ENCODE measurements at places on chromosomes 16 and 17.

GRCh38 chr17:15233022-15233805, 31.9 kb downstream of the PMP22 start:
- DNase-seq: no peak

GRCh38 chr17:68482576-68483041, 25.3 kb upstream of the WIPI1 start:
- DNase-seq: no peak

DNA sequence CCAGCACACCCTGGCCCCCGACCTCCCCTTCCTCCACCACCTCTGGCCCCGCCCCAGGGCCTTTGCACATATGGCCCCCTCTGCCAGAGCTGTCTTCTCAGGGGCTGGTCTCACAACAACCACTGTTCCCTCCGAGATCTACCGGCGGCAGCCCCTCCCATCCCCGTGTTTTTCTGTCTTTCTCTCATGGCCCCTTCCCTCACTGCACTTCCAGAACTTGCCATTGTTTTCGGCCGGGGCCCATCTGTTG, 30.2 kb downstream of the ZFPM1 start:
- no peak for DNase-seq

DNA sequence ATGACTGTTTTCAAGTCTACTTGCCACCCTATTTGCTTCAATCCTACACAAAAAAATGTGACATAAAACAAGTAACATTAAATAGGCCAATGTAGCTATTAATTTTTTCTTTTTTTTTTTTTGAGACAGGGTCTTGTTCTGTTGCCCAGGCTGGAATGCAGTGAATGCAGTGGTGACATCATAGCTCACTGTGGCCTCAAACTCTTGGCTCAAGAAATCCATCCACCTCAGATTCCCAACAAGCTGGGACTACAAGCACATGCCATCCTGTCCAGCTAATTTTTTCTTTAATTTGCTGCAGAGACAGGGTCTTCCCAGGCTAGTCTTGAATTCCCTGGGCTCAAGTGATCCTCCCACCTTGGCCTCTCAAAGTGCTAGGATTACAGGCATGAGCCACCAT, 29.4 kb downstream of the ANKFY1 start:
- DNase-seq: no peak

DNA sequence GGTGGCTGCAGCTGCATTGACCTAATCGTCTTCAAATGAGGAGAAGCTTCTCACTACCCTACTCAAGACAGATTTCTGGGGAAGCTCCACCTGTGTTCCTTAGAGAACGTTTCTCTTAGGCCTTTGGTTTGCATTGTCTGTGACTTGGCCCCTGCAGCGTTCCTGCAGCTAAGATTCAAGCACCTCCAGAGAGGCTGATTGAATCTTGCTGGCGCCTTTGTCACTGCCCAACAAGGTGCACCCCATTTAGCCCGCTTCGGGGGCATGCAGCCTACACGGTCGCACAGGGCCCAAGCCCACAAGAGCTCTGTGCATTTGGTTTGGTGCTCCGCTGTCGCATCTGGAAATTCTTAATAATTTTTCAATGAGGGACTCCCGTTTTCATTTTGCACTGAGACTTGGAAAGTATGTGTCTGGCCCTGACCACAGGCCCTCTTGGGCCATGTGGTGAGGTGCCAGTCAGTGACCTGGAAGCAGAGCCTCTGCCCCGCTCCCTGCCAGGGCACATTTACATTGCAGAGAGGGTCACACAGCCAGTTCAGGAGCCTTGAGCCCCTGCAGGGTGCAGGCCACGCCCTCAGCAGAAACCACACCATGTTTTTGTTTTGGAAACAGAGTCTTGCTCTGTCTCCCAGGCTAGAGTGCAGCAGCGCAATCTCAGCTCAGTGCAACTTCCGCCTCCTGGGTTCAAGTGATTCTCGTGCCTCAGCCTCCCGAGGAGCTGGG, 51.1 kb upstream of the CACNG5 start:
- DNase-seq: no peak

- no peak for DNase-seq
These were observed 58.2 kb downstream of the CYB5D2 start for GRCh38 chr17:4201226-4201625.

DNA sequence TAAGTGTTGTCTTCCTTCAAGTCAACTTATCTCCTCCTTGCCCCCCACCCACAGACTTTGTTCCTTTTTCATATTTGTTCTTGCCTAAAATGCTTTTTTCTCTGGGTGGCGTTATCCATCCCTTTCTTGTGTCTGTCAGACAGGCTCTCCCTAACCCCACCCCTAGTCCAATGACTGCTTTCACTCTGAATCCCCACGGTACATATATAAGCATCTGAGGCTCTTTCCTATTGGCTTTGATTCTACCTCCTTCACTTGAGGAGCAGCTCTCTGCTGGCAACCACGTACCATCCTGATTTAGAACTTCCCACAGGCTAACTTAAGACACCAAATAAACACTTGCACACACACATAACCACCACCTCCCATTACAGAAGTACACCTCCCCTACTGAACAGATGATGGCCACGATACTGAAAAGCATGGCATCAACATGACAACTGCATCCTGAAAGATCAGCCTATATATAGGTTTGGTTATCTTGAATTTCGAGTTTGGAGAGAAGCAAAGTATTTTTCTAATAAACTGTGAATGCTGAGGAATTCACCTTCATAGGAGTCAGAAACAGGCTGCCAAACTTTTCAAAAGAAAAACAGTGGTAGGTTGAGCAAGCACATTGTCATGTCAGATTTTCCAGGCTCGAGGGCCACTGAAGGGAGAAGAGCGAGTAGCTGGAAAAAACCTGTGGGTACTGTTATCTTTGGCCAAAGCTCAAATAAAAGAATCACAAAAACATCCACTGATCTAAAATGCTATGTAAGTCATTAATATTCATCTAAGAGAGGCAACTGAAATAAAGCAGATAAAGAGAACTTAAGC, 24.3 kb downstream of the STAT3 start:
- DNase-seq: no peak

- no peak for DNase-seq
These were observed 9.3 kb upstream of the CAPNS2 start for GRCh38 chr16:55557186-55557585.

DNA sequence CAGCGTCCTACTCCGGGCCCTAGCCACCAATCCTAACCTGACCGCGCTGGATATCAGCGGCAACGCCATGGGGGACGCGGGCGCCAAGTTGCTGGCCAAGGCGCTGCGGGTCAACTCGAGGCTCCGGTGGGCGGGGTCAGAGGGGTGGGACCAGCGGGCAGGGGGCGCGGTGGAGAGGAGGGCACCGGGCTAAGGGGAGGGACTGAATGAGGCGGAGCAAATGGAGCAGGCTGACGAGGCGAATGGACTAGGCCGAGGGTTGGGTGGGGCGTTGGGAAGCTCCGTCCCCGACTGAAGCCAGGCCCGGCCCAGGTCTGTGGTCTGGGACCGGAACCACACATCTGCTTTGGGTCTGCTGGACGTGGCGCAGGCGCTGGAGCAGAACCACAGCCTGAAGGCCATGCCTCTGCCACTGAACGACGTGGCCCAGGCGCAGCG, 4.6 kb downstream of the CARMIL2 start:
- DNase-seq: no peak

DNA sequence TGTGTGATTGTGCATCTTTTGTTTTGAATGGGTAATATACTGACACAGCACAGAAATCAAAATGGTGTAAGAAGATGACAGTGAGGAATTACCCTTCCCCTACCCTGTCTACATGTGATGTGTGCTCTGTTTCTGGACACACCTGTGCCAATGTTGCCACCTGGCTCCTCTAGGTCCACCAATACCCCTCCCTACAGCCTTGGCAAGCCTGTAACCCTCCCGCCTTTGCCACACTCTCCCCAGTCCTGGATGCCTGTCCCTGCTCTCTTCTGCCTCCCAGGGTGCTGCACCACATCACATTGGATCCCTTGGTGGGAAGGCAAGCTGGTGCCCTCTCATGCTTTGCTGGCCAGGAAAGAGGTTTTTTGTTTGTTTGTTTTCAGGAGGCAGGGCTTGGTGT, 289.5 kb upstream of the N4BP1 start:
- no peak for DNase-seq

- DNase-seq: no peak
These were observed 543 bp downstream of the TMUB2 start for GRCh38 chr17:44187131-44187899.

GRCh38 chr16:81717662-81718189, 61.4 kb upstream of the PLCG2 start:
- DNase-seq: no peak

GRCh38 chr16:50736448-50736847, 5.4 kb upstream of the CYLD start:
- DNase-seq: no peak

GRCh38 chr16:12245921-12246720, 269.6 kb downstream of the SNX29 start:
- no peak for DNase-seq

DNA sequence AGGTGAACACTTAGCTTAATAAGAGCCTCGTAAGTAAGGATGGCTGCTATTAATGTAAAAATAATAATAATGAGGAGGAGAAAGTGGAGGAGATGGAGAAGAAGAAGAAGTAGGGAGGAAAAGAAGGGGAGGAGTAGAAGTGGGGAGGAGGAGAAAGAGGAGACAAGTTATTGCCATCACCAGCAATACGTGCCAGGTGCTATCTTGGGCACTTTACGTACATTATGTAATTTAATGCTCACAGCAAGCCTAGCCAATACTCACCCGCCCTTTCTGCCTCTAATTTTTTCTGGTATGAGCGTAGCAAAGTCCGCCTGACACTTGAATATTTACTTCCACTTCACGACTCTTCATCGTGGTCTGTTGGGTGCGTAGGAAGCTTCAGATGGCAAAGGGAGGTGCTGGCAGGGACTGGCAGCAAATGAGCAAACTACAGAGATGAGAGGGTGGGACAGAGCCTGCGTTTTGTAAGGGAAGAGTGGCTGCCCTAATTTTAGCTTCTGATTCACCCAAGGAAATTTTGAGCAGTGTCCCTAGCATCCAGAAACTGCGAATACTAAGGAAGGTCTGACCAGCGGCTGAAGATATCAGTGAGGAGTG, 42.1 kb upstream of the CDH13 start:
- no peak for DNase-seq

DNA sequence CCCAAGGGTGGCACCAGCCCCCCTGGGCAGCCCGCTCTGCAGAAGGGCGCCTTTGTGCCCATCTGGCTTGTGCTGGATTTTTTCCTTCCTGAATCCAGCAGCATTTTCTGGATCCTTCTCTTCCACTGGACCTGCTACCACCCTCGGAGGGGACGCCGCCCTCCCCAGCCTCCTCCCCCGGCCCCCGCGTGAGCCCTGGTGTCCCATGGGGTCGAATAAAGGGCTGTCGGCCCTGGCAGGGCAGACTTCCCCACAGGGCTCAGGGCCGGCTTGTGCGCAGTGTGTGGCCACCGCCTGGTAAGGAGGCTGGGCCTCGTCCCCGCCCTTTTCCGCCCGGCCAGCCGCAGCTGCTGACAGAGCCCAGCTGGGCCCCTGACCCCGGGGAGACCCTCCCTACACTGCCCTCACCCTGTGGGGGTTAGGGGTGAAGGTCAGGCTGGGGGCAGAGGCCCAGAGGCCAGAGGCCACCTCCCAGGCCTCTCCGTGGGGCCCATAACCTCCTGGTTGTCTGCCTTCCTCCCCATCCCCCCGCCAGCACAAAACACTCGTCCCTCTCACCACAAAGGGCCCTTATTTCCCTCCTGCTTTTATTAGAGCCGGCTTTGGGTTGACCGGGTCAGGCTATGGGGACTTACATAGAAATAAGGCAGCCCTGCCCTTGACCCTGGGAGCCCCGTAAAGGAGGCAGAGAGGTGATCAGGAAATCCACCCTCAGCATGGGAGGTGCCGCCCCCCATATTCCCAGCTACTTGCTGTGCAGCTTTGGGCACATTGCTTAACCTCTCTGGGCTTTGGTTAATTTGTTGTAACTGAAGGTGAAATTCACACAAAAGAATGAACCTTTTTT, 179.3 kb upstream of the CIBAR2 start:
- DNase-seq: no peak

DNA sequence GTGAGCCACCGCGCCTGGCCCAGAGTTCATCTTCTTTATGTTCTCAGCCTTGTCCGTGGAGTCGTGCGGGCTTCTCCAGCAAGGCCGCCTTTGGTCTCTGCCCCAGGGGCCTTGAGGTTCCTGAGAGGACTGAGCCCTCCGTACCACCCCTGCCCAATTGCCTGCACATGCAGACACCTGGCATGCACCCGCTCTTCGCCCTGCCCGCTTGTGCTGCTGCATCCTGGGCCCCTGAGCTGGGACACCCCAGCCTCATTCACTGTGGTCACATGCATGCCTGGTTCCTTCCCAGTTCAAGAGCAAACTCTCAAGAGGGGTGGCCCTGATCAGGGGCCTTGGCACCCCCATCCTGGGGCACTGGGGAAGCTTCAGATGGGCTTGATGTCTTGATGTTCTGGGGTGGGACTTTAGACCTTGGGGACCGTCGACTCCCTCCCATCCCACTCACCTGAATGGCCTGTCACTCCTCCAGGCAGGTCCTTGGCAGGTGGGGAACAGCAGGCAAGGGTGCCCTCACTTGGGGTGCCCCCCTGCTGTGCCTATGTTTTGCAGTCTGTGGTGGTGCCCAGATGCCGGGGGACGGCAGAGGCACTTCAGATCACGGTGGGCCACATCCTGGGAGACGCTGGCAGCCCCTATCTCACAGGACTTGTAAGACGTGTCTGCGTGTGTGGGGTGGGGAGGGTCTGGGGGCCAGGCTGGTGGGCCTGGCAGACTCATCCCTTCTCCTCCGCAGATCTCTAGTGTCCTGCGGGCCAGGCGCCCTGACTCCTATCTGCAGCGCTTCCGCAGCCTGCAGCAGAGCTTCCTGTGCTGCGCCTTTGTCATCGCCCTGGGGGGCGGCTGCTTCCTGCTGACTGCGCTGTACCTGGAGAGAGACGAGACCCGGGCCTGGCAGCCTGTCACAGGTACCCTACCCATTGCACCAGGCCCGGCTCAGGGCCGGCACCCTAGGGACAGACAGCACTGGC, 12.7 kb upstream of the SPNS2 start:
- DNase-seq: peak; percentile 31

DNA sequence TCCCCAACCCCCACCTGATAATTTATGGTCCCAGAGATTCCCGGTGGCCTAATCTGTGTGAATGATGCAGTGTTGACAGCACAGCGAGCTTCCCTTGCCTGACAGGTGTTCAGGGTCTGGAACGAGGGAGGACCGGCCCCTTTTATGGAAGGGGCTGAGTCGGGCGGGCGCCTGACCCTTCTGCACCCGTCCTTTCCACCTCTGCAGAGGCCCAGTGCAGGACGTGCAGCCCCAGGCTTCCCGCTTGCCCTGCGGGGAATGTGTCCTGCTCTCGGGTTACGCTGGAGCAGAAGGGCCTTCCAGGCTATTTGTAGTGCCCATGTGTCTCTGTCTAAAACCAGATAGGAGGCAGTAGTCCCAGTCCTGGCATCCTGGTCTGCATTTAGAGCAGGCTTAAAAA, 16.2 kb downstream of the SMTNL2 start:
- DNase-seq: no peak

All from activated CD4-positive, alpha-beta T cell treated with anti-CD3 and anti-CD28 coated beads for 24 hours (primary cell).